ENCODE measurements at places on chromosomes 12 and 14.

DNA sequence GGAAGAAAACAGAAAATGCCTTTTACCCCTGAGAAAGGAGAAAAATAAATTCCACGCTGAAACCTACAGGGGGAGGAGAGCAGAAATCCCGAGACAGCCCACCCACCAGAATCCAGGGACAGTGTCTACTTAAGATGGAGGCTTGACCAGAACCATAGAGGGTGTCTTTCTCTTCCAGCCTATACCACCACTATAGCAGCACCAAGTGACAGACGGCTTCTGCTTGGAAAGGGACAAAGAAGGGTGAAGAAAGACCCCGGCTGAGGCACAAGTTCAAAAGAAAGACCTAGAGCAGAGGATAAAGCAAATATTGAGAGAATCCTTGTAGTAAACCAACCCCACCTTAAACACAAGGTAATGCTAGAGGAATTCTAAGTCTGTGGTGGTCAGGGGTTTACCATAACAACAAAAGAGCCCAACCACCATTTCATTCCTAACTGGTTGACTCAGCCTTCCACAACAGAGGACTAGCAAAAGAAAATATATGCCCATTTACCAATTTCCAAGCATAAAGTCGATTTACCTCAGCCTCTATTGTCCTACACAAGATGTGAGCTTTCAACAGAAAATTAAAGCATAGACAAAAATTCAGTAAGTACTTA is 105.3 kb upstream of the FOXG1 start:
- DNase-seq = no peak

DNA sequence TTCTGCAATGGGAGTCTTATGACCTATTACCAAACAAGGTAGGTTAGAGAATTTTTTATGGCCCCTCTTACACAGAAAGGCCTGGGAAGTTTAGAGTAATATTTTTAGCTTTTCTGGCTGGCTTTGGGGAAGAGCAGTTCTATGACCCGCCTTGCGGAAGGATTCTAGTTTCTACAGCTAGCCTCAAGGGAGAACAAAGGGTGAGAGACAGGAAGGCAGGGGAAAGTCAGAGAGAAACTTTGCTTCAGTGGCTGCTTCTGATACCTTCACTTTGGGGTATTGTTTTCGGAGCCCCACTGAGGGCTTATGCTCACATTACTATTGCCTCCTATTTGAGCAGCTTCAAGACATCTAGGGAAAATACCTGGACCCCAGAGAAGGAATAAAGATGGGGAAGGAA is 80.7 kb upstream of the NUDT4 start:
- DNase-seq = no peak

DNA sequence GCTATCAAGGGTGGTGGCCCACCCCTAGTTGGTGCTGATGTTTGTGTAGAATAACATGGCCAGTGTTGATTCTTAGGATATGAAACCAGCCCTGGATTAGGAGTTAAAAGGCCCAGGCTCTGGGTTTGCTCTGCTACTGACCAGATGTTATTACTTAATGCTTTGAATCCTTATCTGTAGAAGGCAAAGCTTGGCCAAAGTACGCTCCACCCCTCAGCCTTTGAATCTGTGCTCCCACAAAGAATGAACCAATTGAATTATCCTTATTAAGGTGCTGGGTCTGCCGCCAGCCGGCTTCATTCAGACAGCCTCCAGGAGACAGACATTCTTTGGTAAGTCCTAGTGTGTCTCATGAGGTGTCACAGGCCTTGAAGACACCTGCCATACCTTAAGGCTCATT is 41.8 kb downstream of the AKAP3 start:
- DNase-seq = no peak

GRCh38 chr12:78418919-78419318 is 445.7 kb upstream of the SYT1 start:
- DNase-seq = no peak

GRCh38 chr12:50006280-50006679 is 19.0 kb downstream of the RACGAP1 start:
- DNase-seq = no peak

DNA sequence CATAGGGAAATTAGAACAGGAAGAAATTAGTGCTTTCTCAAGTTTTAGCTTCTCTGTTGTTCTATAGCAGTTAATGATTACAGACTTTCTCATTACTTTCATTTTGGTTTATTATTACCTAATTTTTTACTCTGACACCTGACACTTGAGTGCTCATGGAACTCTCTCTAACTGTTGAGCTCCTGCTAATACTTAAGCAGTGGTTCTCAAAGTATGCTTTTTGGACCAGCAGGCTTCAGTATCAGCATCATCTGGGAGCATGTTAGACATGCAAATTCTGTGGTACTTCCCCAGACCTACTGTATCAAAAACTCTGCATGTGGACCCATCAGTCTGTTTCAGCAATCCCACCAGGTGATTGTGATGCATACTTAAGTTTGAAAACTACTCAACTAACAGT is 235.3 kb downstream of the CCDC91 start:
- DNase-seq = no peak

GRCh38 chr12:92469837-92470236 is 233.0 kb upstream of the PLEKHG7 start:
- no peak for DNase-seq

DNA sequence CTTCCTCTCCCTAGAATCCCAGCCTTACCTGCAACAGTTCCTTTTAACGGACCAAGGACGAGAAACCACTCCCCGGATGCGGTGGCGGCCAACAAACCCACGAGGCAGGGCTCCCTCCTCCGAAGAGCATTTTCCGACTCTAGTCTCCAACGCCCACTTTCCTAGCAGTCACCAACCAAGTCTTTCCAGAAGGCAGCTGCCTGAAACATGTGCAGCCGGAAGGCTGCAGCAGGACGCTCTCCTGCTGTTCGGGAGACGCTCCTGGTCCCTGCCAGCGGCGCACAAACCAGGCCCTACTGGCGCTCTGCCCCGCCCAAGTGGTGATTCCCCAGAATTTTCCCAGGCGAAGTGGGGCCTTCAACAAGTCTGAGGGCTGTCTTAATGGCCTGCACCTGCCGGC is 21.1 kb upstream of the ADAM20 start:
- no peak for DNase-seq

GRCh38 chr12:754473-754820 is 2.1 kb downstream of the WNK1 start:
- DNase-seq = no peak

DNA sequence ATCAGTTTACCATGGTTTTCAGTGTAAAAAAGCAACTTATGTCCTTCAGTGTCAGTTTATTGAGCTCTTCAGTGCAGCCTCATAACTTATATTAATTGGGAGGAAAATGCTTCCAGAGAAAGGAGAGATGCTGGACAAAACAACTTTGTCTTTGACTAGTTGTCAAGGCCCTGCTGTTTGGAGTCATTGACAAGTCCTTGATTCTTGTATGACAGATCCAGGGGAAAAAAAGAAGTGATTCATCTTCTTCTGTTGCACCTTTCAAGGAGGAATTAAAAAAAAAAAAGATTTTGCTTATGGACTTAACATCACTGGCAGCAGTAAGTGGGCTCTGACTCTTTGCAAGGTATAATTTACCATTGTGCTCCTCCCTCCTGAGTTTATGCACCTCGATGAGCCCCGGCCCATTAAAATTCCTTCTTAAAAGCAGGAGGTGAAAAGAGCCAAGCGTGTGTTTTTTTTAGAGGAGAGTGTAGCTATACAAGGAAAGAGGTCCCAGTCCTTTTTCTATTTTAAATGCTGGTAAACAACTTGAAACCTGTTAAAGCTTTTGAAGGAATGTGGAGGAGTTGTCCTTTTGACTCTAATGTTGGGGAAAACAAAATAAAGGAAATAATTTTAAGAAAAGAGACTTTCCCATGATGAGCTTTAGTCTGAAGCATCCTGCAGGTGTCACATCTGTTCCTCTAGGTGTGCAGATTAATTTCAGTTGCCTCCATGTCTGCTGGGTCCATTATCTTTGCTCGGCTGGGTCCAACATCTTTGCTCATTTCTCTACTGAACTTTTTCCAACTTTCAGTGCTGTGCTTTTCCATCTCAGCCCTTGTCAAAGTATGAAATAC is 431.6 kb downstream of the RAD51B start:
- DNase-seq = peak; percentile 39

GRCh38 chr12:20620261-20620660 is 74.9 kb upstream of the SLCO1C1 start:
- no peak for DNase-seq

- DNase-seq = peak; percentile 56
Observed at GRCh38 chr12:103877934-103878510, 37.0 kb upstream of the NT5DC3 start.

DNA sequence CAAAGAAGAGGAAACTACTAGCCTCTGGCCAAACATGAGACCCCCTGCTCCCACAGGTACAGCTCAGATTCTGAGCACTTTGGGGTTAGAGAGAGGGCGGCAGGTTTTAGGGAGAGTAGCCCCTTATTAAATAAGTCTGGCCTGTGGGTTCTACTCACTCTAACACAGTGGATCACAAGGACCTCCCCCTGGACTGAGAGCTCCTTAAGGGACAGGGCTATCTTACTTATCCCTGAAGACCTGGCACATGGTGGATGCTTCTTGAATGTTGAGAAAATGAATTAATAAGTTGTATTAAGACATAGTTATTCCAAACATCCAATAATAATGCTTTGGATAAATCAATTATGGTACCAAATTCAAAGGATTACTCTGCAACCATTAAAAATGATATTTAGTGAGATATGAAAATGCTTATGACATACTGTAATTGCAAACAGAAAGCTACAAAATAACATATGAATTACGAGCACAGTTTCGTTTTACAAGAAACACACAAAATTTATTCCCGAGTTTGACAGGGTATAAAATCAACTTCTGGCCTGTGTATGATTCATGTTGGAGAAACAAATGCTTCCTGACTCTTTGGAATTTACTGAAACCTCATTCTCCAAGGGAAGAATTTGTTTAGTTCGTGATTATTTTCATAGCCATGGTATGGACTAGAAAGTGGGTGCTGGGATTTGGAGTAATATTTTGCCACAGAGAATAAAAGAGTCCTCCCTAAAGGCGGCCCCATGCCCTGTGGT is 59.3 kb upstream of the BDKRB2 start:
- DNase-seq = no peak

- peak; percentile 40 for DNase-seq
Observed at GRCh38 chr12:13233830-13234641, 37.5 kb downstream of the EMP1 start.

DNA sequence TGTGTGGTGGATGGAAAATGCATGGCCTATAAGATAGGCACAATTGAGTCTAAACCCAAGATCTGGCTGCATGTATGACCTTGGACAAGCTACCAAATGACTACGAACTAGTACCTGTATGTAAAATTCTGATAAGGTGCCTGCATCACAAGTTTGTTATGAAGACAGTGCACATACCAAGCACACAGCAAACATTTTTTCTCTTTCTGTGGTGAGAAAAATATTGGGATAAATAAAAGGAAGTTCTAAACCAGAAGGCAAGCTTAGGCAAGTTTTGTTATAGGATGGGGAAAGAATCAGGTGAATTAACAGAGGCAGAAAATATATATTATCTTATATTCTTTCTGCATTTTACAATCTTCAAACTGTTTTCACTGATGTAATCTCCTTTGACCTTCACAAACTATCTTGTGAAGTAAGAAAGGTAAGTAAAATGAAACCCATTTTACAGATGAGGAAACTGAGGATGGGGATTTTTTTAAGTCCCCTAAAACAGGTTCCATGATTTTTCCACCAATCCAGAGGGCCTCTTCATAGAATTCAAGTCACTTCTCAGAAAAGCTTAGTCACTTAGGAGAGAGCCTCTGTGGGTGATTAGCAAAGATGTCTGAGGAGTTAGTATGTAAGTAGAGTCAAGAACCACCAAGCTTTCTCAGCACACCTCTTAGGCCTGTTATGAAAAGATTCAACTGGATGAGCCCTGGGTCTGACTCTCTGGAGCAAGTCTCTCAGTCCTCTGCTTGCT is 132.0 kb upstream of the RAP1B start:
- no peak for DNase-seq

- DNase-seq = peak; percentile 69
Observed at GRCh38 chr14:92603309-92604242, 90.0 kb downstream of the RIN3 start.

DNA sequence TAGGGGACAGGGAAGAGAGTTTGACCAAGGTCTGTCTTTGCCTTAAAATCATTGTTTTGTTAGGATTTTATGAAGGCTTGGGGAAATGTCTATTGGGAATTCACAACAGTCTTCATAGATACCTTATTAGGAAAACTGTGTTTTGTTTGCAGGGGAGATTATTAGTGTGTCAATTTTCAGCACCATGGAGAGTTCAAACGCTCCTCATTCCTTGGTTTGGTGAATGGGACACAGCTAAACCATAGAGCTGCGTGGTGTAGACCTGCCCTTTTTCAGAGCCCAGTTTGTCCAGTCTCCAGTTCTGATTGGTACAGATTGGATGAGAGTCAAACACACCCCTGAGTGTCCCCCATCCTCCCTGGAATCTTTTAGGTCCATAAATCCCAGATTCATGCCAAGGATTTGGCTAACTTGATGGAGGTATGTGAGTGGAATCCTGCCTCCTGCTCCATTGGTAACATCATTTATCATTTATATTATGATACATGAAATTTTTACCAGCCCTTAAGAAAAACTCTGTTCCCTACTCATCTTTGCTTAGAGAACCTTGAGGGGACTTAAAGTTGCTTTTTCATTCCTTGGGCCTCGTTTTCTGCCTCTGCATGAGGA is 12.0 kb downstream of the NGDN start:
- DNase-seq = no peak

- no peak for DNase-seq
Observed at GRCh38 chr12:19021646-19022045, 107.9 kb upstream of the PLEKHA5 start.

DNA sequence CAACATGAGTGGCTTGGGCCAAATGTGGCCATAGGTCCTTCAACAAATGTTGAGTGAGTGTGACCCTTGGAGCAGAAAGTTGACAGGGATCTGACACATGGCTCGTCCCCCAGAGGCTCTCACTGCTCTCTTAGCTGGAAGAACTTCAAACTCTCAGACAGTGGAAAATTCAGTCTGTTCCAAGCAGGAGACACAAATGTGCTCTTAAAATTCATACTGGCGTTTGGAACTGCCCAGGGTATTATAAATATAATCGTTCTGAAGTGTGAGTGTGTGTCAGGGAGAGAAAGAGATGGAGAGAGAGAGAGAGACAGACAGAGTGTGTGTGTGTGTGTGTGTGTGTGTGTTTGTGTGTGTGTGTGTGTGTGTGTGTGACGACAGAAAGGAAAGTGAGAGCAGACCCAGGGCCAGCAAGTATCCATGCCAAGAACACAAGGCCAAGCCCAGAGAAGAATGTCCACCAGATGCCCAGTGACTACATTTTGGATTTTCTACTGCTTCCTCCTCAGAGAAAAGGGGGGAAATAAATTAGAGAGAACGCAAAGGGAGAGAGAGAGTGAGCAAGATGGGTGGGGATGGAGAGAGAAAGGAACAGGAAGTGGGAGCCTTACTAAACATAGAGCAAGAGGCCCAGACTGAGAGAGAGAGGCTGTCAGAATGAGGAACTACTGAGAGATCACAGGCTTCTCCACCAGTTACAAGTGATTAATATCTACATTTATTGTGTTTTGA is 193.6 kb upstream of the NUDT4 start:
- peak; percentile 10 for DNase-seq

- DNase-seq = no peak
Observed at GRCh38 chr14:93858896-93859295, 68.2 kb upstream of the FAM181A start.

- no peak for DNase-seq
Observed at GRCh38 chr14:90522571-90523191, 125.9 kb downstream of the CALM1 start.

- no peak for DNase-seq
Observed at GRCh38 chr14:68369281-68370056, 423.4 kb downstream of the ZFP36L1 start.
